Neural crest cell (in vitro differentiated cells): ENCODE measurements at places on chromosomes 2 and 18.

GRCh38 chr2:105761931-105762515 is 17.3 kb downstream of the NCK2 start:
- no peak for DNase-seq

GRCh38 chr2:40255103-40255502 is 196.8 kb downstream of the SLC8A1 start:
- DNase-seq = no peak

GRCh38 chr2:189143925-189144324 is 35.6 kb downstream of the COL5A2 start:
- DNase-seq = no peak

DNA sequence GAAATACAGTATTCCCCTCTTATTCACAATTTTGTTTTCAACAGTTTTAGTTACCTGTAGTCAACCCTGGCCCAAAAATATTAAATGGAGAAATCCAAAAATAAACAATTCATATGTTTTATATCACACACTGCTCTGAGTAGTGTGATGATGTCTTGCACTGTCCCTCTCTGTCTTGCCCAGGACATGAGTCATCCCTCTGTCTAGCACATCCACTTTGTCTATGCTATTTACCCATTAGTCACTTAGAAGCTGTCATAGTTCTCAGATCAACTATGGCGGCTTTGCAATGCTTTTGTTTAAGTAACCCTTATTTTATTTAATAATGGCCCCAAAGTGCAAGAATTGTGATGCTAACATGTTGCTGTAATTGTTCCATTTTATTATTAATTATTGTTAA is 380.6 kb upstream of the REG3G start:
- no peak for DNase-seq

DNA sequence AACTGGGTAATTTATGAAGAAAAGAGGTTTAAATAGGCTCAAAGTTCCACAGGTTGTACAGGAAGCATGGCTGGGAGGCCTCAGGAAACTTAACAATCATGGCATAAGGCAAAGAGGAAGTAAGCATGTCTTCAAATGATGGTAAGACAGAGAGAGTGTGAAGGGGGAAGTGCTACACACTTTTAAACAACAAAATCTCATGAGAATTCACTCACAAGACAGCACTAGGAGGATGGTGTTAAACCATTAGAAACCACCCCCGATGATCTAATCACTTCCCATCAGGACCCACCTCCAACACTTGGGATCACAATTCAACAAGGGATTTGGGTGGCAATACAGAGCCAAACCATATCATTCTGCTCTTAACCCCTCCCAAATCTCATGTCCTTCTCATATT is 34.9 kb downstream of the CFAP210 start:
- DNase-seq = no peak

DNA sequence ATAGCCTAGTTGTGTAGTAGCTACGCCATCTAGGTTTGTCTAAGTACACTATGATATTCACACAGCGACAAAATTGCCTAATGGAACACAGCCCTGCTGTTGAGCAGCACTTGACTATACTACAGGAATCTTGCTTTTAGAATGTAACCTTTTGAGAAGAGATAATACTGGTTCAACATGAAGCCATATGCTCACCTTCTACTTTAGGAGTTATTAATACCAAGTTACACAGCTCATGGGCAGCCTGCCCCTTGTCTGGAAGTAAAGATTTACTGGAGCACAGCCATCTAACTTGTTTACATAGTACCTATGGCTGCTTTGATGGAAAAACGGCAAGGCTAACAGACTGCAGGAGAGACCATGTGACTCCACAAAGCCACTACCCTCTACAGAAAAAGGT is 174.8 kb downstream of the DYM start:
- DNase-seq = no peak

DNA sequence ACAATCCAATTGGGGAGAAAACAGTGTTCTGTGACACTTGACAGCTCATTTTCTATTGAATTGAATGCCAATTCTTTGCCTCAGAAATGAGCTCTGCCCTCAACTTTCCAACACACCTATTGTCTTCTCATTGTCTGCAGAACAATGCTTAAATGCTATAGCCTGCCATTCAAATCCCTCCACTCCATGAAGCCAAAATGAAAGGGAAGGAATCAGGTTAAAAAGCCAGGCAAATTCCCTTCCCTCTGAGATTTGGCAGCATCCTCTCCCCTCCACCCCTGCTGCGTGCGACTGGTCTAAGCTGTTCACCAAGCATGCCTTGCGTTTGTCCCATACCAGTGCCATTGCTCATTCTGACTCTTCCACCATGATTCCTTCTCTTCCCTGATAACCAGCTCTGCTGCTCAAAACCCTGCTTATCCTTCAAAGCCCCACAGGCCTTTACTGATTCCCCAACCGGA is 32.4 kb upstream of the TMEM131 start:
- DNase-seq = no peak

- no peak for DNase-seq
Measured at GRCh38 chr2:39697454-39697853, 31.7 kb downstream of the TMEM178A start.

- DNase-seq = no peak
Measured at GRCh38 chr2:197846777-197847176, 42.4 kb downstream of the PLCL1 start.

GRCh38 chr2:229521576-229521975 is 192.8 kb downstream of the DNER start:
- DNase-seq = no peak

DNA sequence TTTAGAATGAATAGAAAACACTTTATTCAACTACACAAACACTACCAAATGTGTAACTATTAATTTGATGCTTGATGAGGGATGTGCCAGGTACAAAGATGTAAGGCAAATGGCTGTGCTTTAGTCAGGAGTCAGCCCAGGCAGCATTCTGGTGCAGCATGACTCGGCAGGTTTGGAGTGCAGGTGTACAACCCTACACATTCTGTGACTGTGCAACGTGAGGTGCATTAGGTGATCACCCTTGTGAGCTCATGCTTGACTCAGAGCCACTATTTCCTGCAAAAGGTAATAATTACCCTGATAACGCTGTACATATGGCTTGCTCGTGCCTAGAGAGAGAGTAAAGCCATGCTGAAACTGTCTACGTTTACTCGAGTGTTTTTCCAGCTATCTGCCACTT is 288.7 kb upstream of the DSEL start:
- no peak for DNase-seq

- no peak for DNase-seq
Measured at GRCh38 chr2:65746931-65747675, 314.7 kb upstream of the SPRED2 start.

DNA sequence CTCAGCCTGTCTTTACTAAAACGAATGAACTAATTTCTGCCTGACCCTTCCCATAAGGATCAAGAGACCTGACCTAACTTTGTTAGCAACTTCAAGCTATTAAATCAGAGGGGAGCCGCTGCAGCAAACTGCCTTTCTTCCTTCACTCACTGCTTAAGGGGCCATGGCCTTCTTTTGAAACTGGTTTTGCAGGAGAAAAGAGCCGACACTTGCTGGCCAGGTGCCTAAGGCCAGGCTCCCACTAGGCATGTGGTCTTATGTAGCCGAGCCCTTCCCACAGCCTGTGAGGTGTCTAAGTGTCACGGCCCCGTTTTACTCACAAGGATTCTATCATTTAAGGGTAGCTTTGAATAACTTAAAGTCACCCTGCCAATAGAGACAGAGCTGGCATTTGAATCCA is 130.8 kb downstream of the ZNF236 start:
- no peak for DNase-seq

DNA sequence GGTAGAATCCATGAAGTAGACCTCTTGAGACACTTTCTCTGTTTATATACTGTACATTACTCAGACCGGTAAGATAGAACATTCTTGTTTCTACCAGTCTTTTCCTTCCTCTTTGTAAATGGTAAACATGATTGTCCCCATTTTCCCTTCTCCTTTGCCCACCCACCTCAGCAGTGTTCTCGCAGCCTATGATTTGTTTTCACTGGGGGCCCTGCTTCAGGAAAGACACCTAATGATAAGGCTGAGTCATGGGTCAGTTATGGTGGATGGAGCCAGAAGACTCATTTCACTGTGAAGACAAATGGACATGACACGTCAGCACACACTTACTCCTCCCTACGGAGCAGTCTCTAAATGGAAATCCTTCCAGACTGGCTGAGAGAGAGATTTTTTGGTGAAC is 23.7 kb downstream of the CENPO start:
- no peak for DNase-seq

GRCh38 chr2:148885209-148885608 is 10.2 kb downstream of the KIF5C start:
- DNase-seq = no peak

- DNase-seq = no peak
Measured at GRCh38 chr2:198321522-198322088, 517.2 kb downstream of the PLCL1 start.

- DNase-seq = no peak
Measured at GRCh38 chr18:8930990-8931616, 171.4 kb upstream of the NDUFV2 start.

- DNase-seq = no peak
Measured at GRCh38 chr18:2822213-2822921, 24.4 kb upstream of the EMILIN2 start.

DNA sequence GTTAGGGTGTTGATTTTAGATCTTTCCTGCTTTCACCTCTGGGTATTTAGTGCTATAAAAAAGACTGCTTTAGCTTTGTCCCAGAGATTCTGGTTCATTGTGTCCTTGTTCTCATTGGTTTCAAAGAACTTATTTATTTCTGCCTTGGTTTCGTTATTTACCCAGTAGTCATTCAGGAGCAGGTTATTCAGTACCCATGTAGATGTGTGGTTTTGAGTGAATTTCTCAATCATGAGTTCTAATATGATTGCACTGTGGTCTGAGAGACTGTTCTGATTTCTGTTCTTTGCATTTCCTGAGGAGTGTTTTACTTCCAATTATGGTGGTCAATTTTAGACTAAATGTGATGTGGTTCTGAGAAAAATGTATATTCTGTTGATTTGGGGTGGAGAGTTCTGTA is 167.1 kb upstream of the KYNU start:
- no peak for DNase-seq

DNA sequence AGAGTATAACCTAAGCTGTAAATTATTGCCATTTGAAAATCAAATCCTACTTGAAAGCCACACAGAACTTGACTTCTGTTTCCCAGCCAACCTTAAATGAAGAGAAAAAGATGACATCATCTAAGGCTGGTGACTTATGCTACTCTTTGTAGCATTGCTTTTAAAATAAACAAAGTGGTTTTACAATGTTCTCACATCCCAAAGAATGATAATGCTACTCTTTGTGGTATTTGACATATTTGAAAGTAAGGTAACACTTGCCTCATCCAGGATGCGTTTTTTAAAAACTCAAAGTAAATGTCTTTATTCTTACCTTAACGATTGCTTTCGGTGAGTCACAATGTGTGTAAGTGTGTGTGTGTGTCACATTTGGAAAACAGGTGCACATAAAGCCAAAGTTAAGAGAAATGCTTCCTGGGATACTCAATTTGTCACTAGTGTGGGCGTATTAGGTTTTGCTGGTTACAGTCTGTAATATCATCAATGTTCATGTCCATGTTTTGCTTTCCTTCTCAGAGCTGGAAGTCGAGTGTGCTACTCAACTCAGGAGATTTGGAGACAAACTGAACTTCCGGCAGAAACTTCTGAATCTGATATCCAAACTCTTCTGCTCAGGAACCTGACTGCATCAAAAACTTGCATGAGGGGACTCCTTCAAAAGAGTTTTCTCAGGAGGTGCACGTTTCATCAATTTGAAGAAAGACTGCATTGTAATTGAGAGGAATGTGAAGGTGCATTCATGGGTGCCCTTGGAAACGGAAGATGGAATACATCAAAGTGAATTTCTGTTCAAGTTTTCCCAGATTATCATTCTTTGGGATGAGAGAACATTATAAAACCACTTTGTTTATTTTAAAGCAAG is 2.6 kb downstream of the PMAIP1 start:
- DNase-seq = no peak

- no peak for DNase-seq
Measured at GRCh38 chr2:196274387-196274809, 103.0 kb upstream of the STK17B start.

DNA sequence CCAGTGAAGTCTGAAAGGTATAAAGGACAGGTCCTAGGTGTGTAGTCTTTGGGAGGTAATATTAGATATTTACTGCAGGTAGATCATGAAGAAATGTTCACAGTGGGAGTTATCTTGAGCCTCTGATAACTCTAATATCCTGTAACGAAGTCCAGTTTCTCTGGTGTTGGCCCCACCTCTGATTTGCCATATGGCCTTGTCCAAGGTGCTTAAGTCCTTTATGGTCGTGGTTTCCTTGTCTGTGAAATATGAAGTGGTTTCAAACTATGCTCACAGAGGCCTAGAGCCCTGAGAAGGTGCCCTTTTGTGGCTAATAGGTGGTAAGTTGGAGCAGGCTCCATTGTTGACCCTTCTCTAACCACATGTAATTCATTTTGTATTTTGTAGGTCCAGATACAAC is 190.7 kb downstream of the ICOS start:
- DNase-seq = no peak

- DNase-seq = no peak
Measured at GRCh38 chr2:217038001-217038400, 178.1 kb upstream of the TNP1 start.

- no peak for DNase-seq
Measured at GRCh38 chr2:110732422-110733413, at the start of gene ACOXL. Gene ACOXL, plus strand, starts transcription at chr2:110732573. Its CDS starts 35,817 bp downstream, at chr2:110768390.
